ENCODE measurements at places on chromosomes 2 and 18. TPM values are rescaled to one million over a fixed set of nuclear protein-coding genes. Genes with fewer than 3 reads are reported as not detected.

DNA sequence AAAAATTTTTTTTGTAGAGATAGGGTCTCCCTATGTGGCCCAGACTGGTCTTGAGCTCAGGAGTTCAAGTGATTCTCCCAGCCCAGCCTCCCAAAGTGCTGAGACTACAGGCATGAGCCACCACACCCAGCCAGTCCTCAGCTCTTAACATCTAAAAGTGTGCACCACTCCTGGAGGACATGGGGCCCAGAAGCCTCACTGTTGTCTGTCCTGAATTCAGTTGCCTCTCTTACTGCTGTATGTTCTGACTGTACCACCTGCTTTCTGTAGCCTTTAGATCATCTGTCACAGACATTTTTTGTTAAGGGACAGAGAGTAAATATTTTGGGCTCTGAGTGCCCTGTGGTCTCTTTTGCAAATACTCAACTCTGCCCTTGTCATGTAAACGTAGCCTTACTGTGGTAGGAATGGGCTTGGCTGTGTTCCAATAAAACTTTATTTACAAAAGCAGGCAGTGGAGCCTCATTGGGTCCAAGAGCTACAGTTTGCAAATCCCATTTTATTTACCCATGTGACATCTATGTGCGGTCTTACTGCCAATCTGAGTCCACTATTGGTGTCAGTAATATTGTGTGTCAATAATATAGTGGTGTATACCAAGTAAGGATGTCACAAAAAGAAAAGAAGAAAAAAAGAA, 38.1 kb downstream of the TMEM37 start:
- DNase-seq = no peak

GRCh38 chr18:12432881-12433280, 25.2 kb downstream of the PRELID3A start:
- no peak for DNase-seq

DNA sequence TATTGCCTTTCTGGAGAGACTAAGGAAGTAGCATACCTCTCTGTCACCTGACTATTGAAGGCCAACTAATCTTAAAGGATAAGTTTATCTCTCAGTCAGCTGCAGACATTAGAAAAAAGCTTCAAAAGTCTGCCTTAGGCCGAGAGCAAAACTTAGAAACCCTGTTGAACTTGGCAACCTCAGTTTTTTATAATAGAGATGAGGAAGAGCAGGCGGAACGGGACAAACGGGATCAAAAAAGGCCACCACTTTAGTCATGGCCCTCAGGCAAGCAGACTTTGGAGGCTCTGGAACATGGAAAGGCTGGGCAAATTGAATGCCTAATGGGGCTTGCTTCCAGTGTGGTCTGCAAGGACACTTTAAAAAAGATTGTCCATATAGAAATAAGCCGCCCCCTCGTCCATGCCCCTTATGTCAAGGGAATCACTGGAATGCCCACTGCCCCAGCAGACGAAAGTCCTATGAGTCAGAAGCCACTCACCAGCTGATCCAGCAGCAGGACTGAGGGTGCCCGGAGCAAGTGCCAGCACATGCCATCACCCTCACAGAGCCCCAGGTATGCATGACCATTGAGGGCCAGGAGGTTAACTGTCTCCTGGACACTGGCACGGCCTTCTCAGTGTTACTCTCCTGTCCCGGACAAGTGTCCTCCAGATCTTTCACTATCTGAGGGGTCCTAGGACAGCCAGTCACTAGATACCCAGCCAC, 61.5 kb upstream of the FAM98A start:
- no peak for DNase-seq

GRCh38 chr2:207075456-207075855, 90.3 kb downstream of the KLF7 start:
- no peak for DNase-seq

The IWS1 gene
- 46.2 TPM for total RNA-seq

DNA sequence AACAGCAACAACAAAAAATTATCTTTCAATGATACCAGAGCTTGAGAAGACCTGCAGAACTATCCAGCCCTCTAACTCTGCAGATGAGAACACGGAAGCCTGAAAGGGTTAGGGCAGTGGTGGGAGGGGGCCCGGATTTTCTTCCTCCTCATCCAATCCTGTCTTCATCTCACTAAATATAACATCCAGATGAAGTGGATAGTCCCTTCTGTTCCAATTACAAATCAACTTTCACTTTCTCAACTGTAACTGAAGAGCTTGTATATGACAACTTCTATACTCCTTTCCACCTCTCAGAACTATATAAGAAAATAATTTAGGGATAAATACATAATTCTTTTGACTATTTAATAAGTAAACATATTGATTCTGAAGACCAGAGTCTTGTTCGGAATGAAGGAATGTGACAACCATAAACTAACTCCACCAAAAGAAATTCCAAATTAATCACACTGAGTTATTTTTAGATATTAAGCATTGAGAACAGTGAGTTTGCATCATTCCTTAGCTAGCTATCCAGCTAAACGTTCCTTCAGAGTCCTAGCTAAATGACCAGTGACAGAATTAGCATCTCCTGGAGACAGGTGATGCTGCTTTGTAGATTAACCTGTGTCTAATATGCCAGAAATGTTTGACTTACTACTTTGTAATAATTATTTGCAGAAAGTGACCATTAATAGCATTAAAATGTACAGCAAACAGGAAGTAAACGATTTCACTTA, 32.7 kb downstream of the SFT2D3 start:
- no peak for DNase-seq

The SFTPB gene
- total RNA-seq = not detected

GRCh38 chr2:20589975-20590703, 60.8 kb downstream of the HS1BP3 start:
- DNase-seq = no peak
